ENCODE measurements at places on chromosomes 6 and 20. TPM values are rescaled to one million over a fixed set of nuclear protein-coding genes. Genes with fewer than 3 reads are reported as not detected.

GRCh38 chr20:37904008-37904642 lies 1.2 kb downstream of the VSTM2L start:
- no peak for DNase-seq

DNA sequence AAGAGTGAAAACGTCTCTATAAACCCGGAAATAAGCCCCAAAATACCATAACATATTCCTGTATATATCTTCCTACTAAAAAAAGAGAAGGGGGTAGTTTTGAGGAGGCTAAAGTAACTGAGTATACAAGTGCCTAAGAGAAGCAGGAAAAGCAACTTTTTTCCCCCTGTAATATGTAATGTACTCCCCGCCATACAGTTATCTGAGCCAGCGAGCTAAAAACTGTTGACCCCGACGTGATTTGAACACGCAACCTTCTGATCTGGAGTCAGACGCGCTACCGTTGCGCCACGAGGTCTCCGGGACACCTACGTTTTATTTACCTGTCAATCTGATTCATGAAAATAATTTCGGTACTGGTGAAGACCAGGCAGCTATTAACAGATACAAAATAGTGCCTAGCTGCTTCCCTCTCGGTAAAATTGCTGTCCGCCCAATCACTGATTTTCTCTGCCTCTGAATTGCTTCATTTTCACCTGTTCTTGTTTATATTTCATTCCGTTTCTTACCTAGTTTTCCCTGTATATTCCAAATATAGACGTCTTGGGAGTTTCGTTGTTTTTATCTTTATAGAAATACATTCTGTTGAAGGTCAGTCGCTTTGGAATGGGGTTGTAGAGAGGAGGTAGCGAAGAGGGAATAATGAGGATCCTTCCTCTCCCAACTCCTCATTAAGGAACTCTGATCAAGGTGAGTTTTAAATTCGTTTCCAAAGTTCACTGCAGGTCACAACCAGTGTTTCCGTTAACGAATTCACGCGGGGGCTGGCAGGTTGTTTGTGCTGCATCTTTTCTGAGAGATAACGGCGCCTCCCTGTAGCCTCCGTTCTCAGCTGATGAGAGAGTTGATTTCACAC lies 33.6 kb upstream of the BTN3A2 start:
- DNase-seq: no peak

DNA sequence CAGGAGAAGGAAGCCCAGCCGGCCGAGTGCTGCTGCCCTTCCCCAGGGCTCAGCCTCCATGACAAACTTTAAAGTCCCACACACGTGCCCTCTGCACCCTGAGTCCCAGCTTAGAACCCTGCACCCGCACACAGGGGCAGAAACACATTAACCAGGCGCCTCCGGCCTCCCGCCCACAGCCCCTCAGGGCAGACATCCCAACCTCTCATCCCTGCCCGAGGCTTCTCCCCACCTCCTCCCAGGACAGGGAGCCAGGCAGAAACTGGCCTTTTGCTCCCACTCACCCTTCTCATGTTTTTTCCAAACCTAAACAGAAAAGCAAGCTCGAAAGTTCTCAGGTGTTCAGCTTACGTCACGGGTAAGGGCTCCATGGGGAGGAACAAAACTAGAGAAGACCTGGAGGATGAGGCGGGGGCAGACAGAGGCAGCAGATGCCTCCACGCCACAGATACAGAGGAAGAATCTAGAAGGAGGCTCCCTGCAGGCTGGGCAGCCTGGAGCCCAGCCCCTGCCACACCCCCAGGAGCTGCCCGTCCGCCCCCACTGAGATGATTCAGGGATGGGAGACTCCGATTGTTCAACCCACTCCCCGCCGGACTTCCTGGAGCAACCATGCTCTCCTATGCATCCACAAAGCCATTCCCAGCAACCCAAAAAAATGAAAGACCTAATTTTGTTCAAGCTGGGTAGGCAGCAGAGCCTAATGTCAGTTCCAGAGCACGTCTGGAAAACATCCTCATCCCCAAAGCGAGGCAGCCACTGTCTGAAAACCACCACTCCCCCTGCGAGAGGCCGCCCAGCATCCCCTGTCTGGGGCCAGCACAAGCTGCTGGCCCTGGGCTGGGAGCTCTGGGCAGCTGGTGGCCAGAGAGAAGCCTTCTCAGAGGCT lies 8.8 kb downstream of the KCNQ2 start:
- DNase-seq: no peak

RBPJL gene
- total RNA-seq: not detected

GRCh38 chr6:129638686-129639085 lies 71.3 kb downstream of the ARHGAP18 start:
- no peak for DNase-seq

- no peak for DNase-seq
Measured at GRCh38 chr6:106155219-106155830, 69.2 kb downstream of the PRDM1 start.

DNA sequence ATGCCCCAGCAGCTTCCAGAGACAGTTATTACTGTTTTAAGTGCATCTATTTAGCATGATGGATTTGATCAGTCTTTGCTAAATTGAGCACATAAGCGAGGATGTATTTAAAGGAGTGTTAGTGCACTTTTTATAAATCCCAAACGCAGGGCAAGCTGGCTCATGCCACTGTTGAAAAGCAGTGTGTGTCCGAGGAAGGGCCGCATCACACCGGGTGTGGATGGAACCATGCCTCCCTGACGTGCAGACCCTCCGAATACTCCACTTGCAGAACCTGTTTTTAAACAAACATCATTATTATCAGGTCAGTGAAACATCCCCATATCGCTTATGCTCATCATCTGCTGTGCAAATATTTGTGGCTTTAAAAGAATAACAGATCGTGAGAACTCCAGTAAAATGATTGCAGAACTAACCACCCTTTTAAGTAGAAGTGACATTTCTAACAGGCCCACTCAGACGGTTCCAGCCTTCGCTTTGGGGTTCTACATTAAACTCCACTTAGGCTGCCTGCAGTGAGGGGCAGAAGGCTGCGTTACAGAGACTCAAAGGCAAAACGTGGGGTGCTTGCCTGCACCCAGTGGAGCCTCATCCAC lies 190.1 kb downstream of the CDH4 start:
- no peak for DNase-seq

CST5 gene
- not detected for total RNA-seq

GRCh38 chr20:45892828-45893500 lies 1.8 kb downstream of the CTSA start:
- no peak for DNase-seq

DNA sequence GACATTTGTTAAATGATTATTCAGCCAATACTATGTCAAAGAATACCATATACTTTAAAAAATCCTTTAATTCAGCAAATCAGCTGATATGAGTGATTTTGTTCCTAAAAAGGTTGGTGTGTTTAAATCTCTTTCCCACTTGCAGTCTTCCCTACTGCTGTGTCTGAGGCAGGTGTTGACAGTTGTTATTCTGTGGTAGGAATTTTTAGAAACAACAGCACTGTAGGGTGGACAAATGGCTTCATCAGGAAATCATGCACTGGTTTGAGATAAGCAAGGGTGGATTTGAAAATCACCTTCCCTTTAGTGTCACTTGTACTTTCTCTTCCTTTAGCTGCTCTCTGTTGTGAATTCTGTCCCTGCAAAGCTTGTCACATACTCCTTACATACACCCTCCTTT lies 213.7 kb upstream of the SGK1 start:
- DNase-seq: no peak

SNPH gene
- 7.2 TPM for total RNA-seq

- no peak for DNase-seq
Measured at GRCh38 chr20:62921119-62921687, 5.1 kb downstream of the DIDO1 start.

MAPK13 gene
- total RNA-seq: 33.8 TPM

FGD2 gene
- not detected for total RNA-seq

GRCh38 chr6:64227863-64228262 lies 592.3 kb downstream of the PHF3 start:
- DNase-seq: no peak

DNA sequence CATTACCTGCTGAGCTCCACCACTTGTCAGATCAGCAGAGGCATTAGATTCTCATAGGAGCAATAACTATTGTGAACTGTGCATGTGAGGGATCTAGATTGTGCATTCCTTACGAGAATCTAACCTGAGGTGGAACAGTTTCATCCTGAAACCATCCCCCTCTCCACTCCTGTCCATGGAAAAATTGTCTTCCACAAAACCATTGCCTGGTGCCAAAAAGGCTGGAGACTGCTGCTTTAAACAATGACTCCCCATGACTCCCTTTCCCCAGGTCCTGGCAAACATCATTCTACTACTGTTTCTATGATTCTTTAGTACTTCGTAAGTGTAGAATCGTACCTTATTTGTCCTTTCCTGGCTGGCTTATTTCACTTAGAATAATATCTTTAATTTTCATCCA lies 9.7 kb upstream of the DYNLRB1 start:
- DNase-seq: no peak

ECT2L gene
- total RNA-seq: not detected

DNA sequence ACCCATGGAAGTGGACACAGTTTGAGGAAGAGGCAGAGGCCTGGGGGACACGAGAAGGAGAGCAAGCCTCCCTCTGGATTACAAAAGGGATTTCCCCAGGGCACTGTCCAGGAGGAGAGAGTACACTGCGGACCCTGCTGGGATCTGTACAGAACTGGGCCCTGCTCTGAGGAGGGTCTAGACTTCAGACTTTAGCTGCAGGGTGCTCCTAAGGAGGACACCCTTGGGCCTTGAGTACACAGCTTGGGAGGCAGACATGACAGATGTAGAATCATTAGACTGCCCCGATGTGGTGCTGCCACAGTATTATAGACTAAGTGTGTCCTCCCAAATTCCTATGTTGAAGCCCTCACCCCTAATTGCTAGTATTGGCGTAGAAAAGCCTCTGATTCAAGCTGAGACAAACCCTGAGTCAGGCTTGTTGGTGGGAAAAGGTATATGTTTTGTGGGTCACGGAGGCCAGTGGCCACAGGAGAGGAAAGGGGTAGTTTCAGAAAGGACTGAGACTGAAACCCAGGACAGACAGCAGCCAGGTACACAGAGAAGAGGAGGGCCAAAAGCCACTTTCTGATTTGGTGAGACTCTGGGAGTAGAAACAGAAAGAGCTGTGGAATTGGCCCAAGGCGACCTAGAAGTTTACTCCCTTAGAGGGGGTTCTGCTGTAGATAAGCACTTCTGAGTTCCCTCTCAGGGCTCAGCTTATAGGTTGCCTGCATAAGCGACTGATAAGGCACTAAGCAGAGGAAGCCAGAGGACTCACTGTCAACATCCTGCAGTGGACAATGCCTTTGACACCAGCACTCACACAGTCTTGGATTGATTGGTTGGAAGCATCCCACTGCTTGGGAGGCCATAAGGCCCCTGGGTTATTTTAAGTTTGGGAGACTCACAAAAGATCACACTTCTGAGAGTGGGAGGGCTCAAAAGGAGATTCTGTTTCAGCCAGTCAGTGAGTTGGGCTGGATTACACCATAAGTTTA lies 16.5 kb upstream of the SH3BGRL2 start:
- DNase-seq: no peak

EDN1 gene
- 16.3 TPM for total RNA-seq

BPIFA1 gene
- not detected for total RNA-seq

SLC24A3 gene
- total RNA-seq: not detected

- DNase-seq: no peak
Measured at GRCh38 chr6:90463359-90463758, 123.5 kb downstream of the MAP3K7 start.

GRCh38 chr6:45426251-45426650 lies 48.5 kb upstream of the SUPT3H start:
- no peak for DNase-seq

DNA sequence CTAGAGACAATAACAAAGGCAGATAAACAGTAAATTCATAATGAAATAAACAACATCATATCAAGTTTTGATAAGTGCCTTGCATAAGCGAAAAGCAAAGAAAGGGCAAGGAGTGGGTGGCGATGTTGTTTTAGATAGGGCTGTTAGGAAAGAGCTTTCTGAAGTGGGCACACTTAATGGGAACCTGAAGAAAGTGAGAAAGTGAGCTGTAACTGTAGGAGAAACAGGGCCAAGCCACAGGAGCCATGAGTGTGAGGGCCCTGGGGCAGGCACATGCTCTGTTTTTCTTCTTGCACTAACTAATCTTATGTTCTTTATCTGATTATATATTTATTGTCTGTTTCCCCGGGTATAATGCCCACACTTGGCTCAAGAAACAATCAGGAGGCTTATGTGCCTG lies 193.4 kb upstream of the SUPT3H start:
- no peak for DNase-seq

DNA sequence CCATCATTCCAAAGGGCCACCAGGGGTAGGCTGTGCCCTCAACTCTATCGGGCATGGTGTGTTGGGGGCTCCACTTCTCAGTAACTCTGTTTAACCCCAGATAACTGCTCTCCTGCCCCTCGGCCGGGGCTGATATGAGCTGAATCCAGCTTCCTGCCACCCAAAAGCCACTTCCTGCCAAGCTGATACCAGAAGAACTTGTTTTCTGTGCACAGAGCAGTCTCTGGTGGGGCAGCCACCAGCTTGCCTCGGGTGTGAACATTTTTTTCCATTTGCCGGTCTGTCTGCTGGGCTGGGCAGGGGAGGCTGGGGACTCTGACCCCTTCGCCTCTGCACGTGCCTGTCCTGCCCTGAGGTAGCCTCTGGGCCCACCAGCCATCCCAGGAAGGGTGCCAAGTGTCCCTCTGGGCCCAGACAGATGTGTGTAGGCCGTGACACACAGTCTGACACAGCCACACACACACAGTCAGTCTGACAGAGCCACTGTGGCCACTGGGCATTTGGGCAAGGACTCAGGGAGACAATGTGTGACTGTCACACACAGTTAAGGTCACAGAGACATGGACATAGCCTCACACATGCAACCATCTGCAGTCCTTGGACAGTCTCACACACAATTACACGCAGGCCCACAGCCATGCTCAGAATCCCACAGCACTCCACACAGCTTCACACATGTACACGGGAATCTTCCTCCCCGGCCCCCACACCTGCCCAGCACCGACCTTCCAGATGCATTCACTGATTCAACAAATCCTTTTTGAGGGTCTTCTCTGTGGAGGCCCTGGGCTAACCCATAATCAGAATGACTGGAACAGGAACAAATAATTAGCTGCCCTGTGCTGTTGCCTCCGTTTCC lies 45.1 kb downstream of the NOL4L start:
- DNase-seq: no peak
